ENCODE measurements at places on chromosomes 1 and 21.

DNA sequence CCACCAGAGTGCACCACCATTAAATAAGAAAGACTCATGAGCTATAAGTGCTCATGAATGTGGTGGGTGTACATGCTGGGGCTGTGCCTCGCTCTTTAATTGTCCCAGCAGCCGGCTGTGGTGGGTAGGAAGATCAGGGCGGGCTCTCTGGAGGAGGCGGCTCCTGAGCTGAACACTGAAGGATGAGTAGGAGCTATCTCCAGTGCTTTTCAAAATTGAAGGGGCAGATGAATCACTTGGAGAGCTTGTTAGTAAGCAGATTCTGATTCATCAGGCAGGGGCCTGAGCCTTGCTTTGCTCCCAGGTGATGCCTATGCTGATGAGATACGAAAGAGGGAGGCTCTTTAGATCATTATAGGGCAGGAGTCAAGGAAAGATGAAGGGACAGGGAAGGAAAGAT lies 54.1 kb downstream of the ETS2 start:
- no peak for DNase-seq

DNA sequence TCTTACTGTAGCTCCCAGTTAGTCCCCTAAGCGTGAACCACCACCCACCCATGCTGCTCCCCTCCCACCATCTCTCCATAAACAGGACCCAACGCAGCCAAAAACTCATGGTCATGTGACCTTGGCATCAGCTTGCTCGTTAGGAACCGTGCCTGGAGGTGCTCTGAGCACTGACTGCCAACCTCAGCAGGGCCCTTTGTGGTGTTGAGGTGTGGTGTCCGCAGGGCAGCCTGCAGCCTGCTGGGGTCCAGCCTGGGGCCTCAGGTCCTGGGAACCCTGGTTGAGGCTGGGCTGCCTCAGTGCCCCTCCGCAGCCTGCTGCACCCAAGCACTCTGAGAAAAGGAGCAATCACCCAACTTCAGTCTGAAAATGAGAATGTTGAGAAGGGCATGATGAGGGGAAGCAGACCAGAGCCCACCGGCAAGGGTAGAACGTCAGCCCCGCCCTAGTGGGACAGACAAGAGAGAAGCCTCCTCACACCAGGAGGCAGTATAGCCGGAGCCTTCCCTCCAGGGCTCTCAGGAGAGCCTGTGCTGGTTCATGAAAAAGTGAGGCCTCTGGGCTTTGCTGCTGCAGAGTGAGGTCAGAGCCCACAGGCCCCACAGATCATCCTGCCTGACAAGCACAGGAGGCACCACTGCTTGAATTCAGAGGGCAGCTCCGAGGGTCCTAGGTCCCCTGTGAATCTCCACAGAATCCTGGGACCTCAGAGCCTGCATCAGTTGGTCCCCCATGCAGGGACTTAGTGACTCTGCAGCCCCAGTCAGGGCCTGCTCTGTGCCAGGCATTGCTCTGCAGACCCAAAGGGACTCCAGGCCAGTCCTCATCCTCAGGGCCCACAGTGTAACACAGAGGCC lies 4.9 kb upstream of the COL6A2 start:
- no peak for DNase-seq

- no peak for DNase-seq
Observed at GRCh38 chr1:171515299-171515698, 30.0 kb downstream of the PRRC2C start.

DNA sequence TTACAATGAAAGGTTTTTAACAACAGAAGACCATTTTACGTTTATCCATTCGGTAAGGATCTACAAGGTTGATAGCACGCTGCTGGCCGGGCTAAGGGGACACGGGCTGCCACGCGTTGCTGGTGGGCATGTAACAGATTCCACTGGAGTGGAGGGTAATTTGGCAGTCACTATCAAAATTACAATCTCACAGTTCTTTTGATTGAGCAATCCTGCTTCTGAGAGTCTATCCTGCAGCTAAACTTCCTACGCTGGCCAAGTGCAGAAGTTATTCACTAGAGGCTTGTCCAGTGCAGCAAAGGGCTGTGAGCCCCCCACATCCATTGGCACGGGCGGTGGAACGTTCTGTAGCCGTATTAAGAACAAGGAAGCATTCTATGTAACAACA lies 61.8 kb downstream of the DISP3 start:
- no peak for DNase-seq

DNA sequence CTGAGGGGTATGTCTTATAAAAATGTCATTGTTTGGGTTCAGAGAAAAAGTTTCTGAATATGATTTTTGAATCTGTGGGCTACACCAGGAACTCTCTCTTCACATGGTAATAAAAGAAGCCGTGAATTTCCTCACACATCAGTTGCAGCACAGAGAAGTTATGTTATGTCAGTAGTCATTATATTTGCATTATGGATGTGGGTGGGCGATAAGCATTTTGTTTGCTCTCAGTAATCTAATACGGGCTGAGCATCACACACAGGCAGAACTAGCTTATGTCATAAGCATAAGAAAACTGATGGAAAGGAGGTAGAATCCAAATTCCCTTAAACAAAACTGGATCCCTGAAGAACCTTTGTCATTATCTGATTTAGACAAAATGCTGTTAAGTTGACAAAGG lies 70.8 kb downstream of the PRDM2 start:
- DNase-seq, result no peak

DNA sequence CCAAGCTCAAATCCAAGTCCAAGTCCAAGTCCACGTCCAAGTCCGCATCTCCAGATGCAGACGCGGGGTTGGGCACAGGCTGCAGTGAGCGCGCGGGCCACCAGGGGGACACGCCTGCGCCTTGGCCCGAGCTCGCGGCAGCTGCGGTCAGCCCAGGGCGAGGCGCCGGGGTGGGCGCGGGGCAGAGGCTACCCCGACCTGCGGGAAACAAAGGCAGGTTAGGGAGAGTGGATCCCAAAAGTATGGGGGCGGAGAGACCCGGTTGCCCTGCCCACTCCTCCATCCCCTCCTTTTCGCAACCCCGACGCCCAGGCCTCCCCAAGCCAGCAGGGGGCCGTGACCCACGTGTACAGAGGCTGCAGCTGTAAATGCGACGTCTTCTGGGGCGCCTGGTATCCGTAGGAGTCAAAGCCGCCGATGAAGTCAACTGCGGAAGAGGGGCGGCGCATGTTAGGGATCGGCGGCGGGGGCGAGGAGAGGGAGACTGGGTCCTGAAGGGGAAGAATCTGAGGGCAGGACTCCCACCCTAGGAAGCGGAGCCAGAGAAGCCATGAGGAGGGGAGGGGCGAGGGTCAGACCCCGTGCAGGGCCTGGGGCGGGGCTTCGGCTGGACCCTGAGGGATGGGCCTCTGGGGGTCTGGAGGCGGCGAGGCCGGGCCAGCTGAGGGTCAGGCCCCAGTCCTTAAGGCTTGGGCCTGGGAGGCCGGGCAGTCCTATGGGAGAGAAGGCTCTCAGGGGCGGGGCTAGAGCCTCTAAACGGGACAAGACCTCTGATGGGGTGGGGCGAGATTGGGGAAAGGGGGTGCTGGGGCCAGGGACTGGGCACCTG lies 58.0 kb downstream of the NKAIN1 start:
- no peak for DNase-seq

GRCh38 chr1:224373008-224373590 lies 16.4 kb downstream of the CNIH4 start:
- no peak for DNase-seq

DNA sequence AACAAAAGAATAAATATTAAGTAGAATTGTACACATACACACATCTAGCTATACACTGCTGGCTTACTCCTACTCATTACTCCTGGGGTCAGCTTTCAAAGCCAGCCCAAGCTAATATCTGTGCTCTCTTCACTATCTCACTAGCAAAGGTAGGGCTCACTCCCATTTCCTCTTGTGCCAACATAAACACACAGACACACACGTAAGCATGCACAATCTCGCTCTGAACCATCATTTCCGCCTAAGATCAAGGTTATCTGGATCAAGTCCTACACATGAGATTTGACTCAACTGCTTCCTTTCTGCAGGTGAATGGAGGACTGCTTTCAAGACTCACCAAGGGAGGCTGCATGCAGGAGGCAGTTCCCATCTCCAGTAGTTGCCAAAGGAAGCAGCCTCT lies 28.8 kb upstream of the MTMR11 start:
- no peak for DNase-seq

DNA sequence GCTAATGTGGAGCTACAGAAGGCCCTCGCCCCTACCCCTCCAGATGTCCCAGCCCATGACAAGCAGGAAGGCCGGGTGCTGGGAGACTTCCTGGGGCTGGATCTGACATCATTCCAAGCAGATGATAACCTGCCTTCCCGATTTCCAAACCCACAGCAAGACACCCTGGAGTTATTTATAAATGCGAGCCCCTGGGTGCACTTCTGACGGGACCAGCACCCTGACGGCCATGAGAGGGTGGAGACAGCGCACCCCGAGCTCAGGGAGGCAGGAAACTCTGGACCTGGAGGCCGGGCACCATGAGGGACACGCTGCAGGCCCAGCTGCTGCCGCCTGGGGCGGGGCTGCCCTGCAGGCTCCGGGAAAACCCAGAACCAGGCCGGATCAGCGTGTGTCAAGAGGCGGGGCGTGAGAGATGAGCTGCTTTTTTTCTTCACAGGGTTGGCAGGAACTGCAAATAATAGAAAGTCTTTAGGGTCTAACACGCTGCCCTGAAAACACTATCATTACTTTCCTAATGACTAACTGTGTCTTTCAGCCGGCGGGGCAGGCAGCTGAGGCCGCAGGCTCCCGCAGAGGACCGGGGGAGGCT lies 2.5 kb upstream of the PCBP3 start:
- no peak for DNase-seq

- DNase-seq, result no peak
Observed at GRCh38 chr1:3359351-3359750, 95.1 kb upstream of the ARHGEF16 start.

GRCh38 chr1:31064718-31065309 lies 703 bp downstream of the PUM1 start:
- DNase-seq, result no peak

GRCh38 chr21:40602080-40602479 lies 244.9 kb downstream of the DSCAM start:
- DNase-seq, result no peak

DNA sequence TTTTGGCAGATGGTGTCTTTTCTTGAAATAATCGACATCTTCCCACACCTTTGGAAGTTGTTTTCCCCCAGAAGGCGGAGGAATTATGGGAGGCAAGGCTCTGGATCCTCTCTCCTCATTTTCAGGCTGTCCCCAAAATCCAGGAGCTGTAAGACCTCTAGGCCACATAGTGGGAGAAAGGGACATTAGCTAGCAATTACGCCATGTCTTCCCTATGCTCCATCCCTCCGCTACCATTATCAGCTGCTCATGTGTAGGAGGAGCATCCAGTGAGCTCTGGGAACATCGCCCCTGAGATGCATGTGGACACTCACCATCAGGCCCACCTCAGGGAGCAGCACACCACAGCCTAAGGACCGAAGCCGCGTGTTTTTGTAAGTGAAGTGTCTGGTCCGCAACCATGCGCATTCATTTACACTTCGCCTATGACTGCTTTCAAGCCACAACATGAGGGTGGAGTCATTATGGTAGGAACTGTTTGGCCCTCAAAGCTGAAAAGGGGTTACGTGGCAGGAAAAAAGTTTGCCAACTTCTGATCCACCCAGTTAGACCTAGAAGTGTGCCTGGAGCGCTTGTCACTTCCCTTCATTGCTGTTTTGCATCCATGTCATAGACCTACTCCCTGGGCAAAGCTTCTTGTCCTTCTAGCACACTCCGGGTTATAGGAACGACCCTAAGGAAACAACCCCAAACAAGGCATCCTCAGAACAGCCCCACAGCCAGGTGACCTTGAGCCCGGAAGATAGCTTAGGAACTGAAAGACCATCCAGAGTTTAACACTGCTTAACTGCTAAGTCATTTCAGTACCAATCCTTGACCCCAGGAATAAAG lies 85.5 kb downstream of the C1orf94 start:
- DNase-seq, result no peak

DNA sequence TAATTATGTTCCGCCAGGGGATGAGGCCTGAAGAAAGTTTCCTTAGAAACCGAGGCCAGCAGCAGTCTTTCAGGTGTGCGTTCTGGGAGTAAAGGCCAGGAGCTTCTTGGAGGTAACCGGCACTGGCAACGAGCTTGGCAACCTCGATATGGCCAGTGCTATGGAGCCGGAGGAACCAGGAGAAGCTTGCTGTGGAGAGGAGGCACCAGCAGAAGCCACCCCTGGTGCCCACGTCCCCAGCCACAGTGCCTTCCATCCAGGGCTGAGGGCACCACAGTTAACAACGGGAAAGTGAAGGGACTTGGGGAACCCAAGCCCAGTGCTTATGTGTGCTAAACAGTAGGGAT lies 41.5 kb upstream of the LIN9 start:
- no peak for DNase-seq

- no peak for DNase-seq
Observed at GRCh38 chr1:29630756-29631155, 394.4 kb downstream of the PTPRU start.

DNA sequence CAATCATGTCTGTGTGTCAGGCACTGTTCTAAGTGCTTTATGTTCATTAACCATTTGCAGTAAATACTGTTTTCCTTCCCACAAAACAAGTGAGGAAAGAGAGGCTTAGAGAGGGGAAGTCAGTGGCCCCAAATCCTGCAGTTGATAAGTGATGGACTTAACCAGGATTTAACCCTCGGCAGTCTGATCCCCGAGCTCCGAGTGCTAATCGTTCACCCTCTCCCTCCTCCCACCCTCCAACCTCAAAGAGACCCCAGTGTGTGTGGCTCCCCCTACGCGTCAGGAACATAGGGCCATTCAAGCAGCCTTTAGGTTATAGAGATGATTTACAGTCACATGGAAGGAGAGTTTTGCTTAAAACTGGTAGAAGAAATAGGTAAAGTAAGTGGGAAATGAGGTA lies 47.2 kb downstream of the SCCPDH start:
- no peak for DNase-seq

DNA sequence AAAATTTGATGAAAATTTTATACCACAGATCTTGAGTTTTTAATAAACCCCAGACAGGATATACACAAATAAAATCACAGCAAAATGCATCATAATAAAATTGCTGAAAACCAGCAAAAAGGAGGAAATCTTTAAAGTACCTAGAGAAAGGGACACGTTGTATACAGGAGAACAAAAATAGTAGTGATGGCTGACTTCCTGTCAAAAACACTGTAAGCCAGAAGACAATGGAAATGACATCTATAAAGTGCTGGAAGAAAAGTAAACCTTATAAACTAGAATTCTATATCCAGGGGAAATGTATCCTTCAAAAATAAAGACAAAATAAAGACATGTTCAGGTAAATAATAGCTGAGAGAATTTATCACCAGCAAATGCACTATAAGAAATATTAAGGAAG lies 14.6 kb upstream of the PTGFRN start:
- no peak for DNase-seq

- no peak for DNase-seq
Observed at GRCh38 chr21:38080888-38081287, 164.6 kb upstream of the KCNJ6 start.

Data from NCI-H2081 treated with DMSO at 0.1 percent for 48 hours (cell line).